T-cell (primary cell): ENCODE measurements at places on chromosomes 7 and 10.

DNA sequence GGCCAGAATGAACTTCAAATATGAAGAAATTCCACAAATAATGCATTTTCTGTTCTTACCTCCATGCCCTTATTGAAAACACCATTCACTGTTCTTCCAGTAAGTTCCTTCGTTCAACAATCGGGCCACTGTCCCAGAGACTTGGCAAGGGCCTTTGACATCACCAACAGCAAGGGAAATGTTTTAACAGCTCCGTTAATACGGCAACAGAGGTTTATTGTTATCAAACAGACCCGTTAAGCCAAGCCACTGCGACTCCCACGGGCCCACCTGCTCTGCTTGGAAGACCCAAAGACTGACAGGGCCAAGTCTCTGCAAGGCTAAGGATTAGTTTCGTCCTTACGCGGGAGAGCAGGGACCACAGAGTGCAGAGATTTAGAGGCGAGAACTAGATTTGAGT is 43.4 kb upstream of the LYZL1 start:
- no peak for DNase-seq

DNA sequence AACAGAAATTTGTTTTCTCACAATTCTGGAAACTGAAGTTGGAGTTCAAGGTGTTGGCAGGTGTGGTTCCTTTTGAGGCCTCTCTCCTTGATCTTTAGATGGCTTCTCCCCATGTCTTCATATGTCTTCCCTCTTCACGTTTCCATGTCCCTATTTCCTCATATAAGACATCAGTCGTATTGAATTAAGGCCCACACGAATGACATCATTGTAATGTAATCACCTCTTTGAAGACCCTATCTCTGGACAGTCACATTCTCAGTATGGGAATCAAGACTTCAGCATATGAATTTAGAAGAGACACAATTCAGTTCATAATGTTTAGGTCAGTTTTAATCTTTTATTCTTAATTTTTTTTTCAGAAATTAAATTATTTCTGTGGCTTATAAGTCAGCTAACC is 19.8 kb downstream of the VTI1A start:
- no peak for DNase-seq

GRCh38 chr7:90771281-90771680 is 175.2 kb downstream of the CDK14 start:
- no peak for DNase-seq

- no peak for DNase-seq
Measured at GRCh38 chr10:78441694-78442093, 408.0 kb downstream of the RPS24 start.

DNA sequence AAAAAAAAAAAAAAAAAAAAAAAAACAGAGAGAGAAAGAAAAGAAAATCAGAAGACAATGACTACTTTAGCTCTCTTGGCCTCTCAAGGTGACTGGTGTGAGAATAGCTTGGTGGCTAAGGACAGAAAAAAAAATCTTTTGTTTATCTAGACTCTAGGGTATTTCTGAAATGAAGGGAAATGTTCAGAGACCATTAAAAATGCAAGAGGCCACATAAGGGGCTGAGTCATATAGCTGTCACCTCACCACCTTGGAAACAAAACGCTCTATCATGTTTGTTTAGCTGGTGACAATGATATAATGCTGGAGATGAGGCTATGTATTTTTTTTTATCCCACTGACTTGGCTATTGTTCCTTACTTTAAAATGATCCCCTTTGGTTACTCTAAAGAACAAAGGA is 287.0 kb upstream of the CDC14C start:
- DNase-seq: no peak

DNA sequence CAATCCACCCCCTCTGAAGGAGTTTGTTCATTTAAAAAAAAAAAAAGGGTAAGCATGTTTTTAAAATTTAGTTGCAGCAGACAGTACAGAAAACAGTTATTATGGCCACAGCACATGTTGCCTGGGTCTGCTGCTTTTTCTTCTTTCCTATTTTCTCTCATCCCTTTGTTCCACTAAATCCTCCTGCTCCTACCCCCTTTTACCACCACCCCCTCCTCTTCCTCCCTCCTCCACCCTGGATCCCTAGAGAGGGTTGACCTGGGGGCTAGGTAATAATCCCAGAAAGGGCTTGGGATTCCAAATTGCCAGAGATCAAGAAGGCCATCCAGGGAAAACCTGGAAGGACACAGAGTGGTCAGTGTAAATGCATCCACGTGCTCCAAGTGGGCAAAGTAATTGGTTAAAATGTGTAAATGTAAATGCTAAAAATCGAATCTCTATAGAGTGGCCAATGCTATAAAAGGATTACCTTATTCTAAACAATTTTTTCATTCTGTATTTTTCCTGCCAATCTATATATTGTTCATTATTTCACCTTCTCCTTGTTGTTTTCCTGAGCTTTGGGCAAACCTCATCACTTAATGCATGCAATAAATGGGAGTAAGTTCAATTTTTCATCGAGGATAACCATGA is 89.0 kb upstream of the PIK3CG start:
- DNase-seq: no peak

- DNase-seq: no peak
Measured at GRCh38 chr7:120502132-120502531, 229.2 kb downstream of the KCND2 start.
